ENCODE measurements at places on chromosomes 1 and 21.

DNA sequence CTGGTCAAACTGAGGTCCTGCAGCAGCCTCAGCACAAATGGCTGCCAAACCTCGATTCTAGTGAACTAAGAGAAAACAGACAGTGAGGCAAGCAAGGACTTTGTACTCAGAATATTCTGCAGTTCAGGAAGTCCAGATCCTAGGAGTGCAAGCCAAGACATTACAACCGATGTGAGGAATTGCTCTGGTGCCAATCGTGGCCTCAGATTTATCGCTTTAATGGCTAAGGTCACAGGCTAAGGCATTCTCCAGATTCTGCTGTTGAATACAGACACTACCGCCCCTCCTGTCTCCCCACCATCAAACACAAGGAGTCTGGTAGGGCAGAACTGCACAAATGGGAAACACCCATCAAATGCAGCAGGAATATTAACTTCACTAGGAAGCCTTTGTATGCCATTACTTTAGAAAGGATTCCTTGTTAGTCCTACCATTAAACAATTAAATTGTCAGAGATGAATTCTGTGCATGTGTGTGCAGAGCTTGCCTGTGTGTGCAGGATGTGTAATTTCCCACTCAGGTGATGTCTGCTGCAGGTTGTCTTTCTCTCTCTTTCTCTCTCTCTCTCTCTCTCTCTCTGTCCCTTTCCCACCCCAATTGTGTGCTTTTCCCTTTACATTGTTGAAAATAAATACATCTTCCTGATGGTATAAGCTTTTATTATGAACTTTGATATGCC, 9.2 kb upstream of the SERTAD4 start:
- DNase-seq, result no peak

DNA sequence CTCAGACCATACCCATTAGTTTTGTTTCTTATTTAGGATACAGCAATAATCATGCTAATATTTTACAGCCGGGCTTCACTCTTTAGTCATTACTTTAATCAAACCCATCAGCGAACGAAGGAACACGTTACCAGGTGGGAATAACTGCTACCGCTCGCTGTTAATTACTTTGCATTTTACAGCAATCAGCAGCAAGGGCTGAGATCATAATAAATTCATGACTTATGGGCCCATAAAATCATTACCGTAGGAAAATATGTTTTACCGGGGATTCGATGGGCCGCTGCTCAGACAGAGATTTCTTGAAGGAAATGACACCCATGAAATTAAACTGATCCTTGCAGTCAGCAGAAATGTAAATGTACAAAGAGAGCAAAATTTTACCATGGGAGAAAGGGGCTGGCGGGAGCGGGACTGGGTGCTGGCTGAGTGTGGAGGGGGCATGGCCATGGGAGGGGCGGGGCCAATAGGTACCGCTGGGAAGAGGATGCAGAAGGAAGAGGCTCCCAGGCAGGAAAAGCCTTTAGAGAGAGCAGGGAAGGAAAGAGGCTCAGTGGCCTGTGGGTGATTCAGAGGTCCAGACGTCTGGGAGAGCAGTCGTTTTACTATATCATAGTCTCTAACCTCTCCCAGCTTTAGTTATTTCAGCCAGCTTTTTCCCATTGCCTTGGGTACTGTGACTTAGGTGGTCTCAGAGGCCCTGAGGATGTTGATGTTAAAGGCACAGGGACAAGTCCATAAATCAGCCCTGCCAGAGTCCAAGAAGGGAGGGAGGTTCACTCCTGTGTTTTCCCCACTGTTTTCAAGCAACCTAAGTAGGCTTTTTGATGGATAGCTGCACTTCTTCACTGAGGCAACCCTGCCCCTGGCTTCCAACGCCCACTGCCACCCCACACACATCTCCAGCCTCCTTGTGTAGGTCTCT, 258.9 kb downstream of the SEC16B start:
- DNase-seq, result no peak

DNA sequence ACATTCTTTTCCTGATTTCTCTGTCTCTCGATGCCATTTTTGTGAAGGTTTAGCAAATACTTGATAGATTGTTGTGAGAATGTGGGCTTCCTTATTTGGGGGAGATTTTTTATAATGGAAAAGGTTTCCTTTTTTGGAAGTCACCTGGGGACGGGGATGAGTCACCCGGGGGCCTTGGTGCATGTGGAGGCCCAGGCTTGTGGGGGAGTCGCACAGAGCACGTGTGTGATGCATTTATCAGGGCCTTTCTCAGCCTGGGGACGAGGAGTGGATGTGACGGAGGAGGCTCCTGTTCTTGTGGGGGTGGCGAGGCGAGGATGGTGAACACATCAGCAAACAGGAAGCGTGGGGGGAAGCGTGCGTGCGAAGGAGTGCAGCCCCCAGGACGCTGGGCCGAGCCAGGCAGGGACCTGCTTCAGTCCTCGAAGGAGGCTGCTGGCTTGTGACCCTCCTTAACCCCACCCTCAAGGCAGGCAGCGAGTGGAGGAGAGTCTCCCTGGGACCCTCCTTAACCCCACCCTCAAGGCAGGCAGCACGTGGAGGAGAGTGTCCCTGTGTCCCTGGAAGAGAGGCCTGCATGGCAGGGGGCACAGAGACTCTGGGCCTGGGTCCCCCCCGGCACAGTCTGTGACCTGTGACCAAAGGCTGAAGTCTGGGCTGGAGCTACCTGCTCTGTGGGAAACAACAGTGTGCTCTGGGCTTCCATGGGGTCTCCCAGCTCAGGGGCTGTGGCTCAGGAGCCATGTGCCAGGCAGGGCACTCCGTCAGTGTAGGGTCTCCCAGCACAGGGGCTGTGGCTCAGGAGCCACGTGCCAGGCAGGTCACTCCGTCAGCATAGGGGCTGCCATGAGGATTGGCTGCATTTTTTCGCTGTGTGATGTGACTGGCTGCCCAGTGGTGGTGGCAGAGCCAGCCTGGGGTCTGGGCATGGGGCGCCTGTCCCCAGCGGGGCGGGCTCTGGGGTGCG, 57.2 kb downstream of the AGPAT3 start:
- no peak for DNase-seq

- DNase-seq, result no peak
These were observed 717 bp downstream of the CRYZL1 start for GRCh38 chr21:33640697-33641351.

DNA sequence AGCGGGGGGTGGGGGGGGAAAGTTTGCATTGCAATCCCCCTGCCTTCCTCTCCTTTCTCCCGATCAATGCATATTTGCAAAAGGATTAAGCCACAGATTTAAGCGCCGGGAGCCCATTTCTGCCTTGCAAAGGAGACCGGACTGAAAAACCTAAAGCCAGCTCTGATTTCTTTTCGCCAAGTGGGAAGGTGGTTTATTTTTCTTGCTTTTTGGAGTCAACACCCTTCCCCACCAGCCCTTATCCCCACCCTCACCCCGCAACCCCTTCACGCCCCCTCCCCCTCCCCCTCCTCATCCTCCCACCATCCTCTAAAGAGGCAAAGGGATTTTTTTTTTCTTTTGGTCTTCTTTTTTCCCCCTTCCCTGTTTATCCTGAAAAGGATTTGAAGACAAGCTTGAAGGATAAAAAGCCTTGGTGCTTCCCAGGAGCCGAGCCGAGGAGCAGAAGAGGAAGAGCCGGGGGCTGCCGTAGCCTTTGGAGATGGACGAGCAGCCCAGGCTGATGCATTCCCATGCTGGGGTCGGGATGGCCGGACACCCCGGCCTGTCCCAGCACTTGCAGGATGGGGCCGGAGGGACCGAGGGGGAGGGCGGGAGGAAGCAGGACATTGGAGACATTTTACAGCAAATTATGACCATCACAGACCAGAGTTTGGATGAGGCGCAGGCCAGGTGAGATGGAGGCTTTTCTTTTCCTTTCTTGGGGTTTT, 513 bp downstream of the PBX1 start:
- DNase-seq, result no peak

DNA sequence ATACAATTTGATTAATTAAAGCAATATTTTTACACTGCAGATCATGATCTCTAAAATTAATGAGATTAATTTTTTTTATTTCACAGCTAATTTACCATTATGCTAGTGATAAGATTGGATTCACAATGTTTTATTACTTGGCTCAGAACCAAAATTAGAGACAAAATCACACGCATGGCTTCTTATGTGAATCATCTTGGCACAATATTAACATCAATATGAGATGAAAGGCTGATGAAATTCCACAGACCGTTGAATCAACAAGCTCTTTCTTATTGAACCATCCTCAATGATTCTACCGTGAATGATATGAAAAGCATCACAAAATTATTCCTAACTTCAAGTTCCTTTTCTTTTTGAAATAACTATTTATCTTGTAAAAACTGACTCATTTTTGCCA, 544.9 kb downstream of the KCNT2 start:
- no peak for DNase-seq

DNA sequence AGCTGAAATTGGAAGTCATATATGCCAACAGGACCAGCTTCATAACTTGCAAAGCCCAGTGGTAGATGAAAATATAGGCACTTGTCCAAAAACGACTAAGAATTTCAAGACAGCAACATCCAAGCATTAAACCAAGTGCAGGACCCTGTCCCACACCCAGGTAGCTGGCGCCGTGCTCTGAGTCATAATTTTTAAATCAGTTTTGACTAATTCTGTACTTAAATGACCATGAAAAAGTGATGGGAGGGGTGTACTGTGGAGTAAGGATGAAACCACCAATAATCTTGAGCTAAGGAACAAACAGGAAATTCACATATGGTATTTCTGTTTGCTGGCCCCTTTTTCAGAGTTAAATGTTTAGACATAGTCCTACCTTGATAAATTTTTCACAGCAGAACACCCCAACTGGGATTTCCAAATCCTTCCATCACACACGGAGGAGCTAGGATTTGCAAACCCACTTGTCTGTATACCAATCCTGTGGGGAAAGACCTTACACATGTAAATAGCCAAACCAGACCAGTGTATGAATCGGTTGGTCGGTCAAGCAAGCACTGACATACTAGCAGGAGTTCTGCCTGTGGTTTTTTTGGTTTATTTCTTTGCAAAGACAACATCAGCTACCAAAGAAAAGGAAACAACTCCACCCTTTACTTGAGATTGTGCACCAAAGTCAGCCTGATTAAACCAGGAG, 235.7 kb upstream of the RAB4A start:
- no peak for DNase-seq

GRCh38 chr1:23397908-23398307, 26.6 kb downstream of the TCEA3 start:
- DNase-seq, result no peak

DNA sequence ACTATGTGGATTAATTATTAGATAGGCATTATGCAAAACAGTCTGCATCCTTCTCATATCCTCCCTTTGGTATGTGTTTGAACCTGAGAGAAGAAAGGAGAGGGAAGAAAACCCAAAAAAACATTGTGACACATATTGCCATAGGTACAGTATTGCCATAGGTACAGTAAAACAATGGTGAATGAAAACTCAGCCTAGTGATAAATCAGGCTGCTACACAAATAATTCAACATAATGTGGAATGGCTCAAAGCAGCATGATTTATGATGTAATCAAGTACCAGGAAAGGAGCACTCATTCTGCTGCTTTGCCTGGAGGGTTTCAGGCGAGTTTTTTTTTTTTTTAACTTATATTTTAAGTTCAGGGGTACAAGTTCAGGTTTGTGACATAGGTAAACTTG, 213.9 kb upstream of the LYPLAL1 start:
- no peak for DNase-seq
